Activated T-cell treated with anti-CD3 and anti-CD28 coated beads, Interleukin-2, amount 50 U/mL, for 72 hours (primary cell): ENCODE measurements at places on chromosomes 12 and 14.

DNA sequence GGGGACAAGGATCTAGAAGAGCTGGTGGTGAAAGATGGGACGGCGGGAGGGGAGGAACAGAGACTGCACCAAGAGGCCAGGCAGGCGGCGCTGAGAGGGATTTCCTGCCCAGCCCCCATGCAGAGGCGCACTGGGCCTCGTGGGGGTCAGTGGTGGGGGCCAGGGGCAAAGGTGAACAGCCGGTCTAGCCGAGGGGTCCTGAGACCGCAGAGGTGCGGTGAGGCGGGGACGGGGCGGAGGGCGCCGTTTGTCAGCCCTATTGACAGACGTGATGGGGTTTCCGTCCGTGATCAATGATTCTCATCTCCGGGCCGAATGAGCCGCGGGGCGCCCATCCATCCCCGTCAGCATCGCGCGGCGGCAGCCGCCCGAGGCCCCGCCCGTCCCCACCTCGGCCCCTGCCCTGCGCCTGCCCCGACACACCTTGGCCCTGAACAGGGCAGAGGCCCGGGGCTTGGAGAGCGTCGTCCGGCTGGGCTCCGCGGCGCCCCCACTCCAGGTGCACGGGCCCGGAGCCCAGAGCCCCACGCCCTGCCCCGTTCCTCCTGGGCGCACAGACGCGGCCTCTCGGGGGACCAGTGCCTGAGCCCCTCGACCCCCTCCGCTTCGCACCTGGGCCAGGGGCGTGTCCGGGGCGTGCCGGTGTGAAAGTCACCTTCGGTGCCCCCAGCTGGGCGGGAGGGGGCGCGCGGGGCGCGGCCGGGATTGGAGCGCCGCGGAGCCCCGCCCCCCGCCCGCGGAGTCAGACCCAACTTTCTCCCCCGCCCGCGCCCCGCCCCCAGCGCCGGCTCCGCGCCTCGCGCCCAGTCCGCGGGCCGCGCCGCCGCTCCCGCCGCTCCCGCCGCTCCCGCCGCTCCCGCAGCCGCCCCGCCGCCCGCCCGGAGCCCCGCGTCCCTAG is at the start of gene NXPH4:
Gene NXPH4 (plus strand): TSS at position 781 of the 898 bp plus-strand sequence. CDS start 176 bp downstream, outside the sequence.
- no peak for DNase-seq

DNA sequence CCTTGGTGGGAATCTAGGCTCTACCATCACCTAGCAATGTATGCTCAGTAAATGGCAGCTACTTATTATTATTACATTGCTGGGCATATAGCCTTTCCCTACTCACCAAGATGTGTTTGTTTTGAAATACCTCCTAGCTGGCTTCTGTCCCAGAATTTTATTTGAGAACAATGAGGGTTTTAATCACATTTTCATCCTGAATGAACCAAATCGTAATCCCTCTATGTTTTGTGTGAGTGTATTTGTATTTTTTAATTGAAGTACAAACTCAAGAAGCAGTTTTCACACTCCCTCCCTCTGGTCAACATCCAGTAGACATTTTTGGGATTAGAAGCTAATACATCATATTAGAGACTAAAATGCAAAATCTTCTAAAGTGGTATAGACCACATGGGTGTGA is 7.6 kb downstream of the SLC7A8 start:
- DNase-seq = no peak

- DNase-seq = peak; percentile 55
These were observed 103.6 kb upstream of the CCND2 start for GRCh38 chr12:4169959-4170358.

GRCh38 chr12:47307680-47308399 is 228.1 kb upstream of the AMIGO2 start:
- peak; percentile 65 for DNase-seq

DNA sequence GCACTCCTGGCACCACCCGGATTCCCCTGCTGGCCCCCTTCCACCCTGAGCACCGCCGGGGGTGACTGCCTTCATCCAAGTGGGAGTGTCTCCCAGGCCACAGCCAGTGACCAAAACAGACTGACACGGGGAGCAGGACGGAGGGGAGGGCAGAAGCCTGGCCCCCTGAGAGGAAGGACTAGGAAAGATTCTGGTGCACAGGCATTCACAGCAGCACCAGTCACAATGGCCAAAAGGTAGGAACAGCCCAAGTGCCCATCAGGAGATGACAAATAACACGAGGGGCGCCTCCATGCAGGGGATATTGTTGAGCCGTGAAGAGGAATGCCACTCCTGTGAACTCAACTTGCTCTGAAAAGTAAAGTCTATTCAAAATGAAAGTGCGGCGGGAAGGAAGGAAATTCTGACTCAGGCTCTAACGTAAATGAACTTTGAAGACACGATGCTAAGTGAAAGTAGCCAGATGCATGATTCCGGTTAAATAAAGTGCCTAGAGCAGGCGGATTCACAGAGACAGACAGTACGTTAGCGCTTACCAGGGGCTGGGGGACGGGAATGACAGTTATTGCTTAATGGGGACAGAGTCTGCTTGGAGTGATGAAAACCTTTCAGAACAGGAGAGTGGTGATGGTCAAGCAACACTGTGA is 146.1 kb upstream of the NCOR2 start:
- peak; percentile 74 for DNase-seq

- no peak for DNase-seq
These were observed 369.0 kb downstream of the DIO2 start for GRCh38 chr14:79842270-79842669.

DNA sequence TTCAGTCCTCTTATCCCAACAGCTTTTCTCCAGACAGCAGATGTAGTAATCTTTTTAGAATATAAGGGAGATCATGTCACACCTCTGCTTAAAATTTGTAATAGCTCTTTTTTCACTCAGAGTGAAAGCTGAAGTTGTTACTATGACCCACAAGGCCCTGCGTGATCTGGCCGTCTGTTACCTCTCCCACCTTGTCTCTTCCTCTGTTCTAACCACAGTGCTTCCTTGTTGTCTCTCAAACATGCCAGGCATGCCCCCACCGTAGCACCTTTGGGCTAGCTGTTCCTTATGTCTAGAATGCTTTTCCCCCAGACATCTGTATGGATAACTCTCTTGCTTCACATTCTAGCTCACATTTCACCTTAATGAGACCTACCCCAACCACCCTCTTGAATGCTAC is 6.5 kb downstream of the NECAP1 start:
- peak; percentile 42 for DNase-seq

GRCh38 chr14:32998433-32998832 is 59.8 kb downstream of the NPAS3 start:
- DNase-seq = no peak

DNA sequence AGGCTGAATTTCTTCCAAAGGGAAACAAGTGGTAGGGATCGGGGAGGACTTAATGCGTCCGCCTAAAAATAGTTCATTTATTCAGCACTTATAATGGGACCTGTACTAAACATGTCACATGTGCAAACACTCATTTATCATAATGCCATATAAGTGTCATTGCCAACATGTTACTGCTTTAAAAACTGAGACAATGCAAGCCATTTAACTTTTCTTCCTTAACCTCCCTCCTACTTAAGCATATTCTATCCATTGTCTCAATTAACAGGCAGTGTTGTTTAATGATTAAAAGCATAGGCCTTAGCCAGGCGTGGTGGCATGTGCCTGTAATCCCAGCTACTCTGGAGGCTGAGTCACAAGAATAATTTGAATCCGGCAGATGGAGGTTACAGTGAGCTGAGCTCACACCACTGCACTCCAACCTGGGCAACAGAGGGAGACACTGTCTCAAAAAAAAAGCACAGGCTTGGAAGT is 13.5 kb upstream of the SCFD1 start:
- no peak for DNase-seq

DNA sequence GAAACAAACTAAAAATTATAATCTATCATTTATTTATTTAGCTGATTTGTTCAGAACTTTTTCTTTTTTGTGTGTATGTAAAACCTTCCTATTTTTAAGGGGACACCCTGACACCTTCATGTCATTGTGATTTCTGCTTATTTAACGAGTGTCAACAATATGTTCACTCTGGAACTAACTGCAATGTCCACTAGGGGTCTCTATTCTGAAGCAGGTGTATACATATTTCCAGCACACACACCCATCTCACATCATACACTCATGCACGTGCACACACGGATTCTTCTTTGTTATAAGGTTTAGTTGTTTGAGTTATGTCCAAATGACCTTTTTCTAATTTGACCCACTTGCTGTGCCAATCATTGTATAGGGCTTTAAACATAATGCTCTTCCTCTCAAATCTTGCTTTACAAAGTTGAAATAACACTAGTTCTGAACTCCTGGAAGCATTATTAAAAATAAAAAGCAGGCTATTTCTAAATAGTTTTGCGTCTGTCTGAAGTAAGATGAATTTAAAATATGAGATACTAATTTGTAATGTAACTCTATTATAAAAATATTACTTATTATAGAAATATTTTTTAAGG is 15.5 kb downstream of the E2F7 start:
- DNase-seq = peak; percentile 24

GRCh38 chr14:100729982-100730381 is 3.3 kb downstream of the DLK1 start:
- no peak for DNase-seq

GRCh38 chr14:69042787-69043444 is 63.8 kb upstream of the ACTN1 start:
- DNase-seq = no peak

GRCh38 chr14:58755031-58755925 is 117.5 kb downstream of the DACT1 start:
- no peak for DNase-seq

- DNase-seq = no peak
These were observed 11.9 kb upstream of the BCL7A start for GRCh38 chr12:122009741-122010140.

DNA sequence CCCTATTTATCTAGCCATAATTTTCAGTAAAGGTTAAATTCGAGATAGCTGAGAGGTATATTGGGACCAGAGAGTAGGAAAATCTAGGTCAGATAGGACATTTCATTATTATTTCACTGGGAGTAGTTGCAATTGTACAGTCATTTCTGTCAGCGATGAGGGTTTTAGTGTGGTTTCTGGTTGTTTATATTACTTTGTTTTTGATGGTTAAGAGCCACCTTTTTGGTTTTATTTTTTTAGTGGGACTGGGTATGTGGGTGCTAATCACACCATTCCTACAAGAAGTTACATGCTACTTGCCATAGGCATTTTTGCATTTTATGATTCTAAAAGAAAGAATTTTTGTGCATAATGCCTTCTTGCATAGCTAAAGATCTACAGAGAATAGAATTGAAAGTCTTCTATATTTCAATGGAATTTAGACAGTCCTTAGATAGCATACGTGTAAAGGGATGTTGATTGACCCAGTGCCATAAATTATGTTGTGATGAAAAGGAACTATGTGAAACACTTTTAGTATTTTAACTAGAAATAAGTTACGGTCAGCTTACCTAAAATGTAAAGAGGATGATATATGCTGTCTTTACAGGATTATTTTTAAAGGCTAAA is 85.2 kb downstream of the KTN1 start:
- peak; percentile 13 for DNase-seq

GRCh38 chr14:42428996-42429395 is 822.3 kb downstream of the LRFN5 start:
- no peak for DNase-seq

- DNase-seq = no peak
These were observed 46.1 kb upstream of the PTPRO start for GRCh38 chr12:15276088-15276698.

GRCh38 chr12:44835641-44836379 is 40.3 kb downstream of the NELL2 start:
- DNase-seq = peak; percentile 12

DNA sequence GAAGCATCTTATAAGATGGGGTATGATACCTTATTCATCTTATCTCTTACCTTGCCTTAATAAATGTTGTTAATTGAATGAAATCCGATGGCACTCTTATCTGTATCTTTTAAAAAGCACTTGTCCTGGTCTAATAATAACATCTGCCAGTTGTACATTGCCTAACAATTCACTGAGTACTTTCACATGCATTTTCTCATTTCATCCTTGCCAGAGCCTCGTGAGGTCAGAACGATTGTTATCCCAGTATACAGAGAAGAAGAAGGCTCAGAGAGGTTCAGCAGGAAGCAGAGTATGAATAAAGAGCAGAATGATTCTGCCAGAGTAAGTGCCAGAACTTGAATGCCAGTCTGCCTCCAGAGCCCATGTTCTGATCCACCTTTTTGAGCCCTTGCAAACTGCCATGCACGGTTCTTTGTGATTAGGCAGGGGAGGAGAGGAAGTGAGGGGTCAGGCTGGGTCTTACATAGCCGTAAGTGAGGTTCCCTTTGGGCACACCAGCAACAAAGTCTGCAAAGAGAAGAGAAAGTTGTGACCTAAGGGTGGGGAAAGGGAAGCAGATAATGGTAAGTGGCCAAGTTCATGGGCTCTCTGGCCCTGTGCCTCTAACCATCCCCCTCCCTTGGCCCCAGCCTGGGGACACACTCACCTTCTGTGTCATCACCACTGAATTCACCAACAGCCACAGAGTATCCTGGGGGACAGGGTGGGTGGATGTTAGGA is 11.7 kb downstream of the ITGA5 start:
- no peak for DNase-seq

GRCh38 chr12:49017891-49018260 is 700 bp downstream of the PRKAG1 start:
- DNase-seq = peak; percentile 52

DNA sequence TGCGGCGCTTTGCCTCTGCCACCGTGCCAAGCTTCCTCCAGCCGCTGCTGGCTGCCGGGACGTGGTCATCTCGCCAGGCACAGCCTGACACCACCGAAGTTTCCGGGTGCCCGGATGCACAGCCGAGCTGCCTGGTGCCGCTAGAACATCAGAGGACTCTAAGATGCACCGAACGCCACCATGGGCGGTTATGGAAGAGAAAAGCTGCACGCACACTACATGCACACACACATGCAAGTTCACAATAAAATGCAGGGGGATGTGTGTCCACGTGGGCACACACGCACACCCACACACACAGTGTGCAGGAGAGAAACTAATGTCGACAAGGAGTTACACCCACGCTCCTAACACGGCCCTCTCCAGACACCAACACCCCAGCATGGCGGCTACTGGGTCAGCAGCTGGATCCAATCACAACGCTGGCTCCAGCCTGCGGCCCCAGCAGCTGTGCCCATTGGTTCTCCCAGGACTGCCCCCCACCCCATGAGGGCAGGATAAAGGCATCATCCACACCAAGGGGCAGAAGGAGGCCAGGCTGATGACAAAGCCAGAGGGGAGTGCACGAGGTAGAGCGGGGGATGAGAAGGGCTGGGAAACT is 82.7 kb downstream of the BCL11B start:
- DNase-seq = peak; percentile 67

- no peak for DNase-seq
These were observed 24.1 kb downstream of the OR6S1 start for GRCh38 chr14:20617138-20618003.

DNA sequence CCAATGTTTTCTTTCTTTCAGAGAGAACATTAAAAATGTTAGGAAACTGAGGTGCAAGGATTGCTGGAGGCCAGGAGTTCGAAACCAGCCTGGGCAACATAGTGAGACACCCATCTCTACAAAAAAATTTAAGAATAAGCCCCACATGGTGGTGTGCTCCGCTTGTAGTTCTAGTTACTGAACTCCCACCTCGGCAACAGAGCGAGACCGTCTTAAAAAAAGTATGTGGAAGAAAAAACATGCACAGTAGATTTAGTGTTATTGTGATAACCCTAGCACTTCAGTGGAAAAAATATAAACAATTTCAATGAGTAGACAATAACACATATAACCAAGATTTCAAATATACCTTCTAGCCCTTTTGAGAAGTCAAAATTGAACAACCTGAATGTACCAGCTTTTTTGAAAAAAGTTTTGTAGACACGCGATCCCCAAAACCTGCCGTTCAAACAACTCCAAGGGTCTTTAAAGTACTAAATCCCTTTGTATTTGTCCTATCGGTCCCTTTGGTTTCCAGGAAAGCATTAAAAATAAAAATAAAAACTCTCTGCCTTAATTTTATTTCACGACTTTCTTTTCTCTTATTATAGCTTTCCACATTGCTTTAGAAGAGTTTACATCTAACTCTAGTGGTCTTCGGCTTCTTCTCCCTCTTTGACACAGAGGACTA is 1.0 kb upstream of the ANO6 start:
- no peak for DNase-seq
